ENCODE measurements at places on chromosomes 3 and 15.

DNA sequence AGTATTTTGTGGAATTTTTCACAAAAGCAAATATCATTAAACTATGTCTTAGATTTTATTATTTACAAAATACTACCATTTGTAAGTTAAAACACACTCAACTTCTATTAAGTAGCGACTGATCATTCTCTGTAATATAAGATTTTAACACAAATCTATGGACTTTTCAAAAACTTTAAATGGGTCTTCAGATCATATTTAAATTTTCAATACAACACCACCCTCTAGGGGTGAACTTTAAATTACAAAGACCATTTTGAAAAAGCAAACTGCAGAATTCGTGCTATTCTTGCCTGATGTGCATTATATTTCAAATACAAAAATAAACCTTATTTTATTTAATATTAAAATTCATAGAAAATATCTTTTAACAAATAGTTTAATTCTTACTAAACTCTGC, 8.2 kb upstream of the VGLL4 start:
- DNase-seq = no peak

- DNase-seq = no peak
Measured at GRCh38 chr3:133855002-133855370, 40.7 kb downstream of the RAB6B start.

DNA sequence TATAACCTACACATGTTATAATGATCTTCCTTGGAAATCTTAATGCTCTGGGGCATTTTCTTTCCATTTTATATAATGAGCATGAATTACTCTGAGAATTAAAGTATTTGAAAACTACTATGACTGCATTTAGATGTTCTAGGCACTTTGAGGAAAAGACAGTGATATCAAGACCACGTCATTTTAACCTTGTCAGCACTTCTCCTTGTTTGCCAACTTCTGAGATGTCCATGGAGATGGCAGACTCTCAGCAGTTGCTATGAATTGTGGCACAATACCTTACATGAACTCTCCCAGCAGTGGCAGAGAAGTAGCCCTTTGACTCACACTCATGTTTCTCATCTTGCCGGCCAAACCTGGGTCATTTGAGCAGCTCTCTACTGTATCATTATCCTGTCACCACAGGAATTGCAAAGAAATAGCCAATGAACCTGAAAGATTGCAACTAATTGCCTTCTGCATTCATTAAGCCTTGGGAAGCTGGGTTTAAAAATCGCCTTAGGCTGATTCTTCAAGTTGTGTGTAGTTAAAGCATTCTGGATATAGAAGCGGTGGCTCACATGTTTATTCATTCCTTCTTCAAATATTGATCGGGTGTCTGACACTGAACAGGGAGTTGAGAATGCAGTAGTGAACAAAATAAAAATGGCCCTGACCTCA, 272.2 kb upstream of the CFAP20DC start:
- no peak for DNase-seq

GRCh38 chr3:30438126-30438525, 168.3 kb upstream of the TGFBR2 start:
- no peak for DNase-seq

DNA sequence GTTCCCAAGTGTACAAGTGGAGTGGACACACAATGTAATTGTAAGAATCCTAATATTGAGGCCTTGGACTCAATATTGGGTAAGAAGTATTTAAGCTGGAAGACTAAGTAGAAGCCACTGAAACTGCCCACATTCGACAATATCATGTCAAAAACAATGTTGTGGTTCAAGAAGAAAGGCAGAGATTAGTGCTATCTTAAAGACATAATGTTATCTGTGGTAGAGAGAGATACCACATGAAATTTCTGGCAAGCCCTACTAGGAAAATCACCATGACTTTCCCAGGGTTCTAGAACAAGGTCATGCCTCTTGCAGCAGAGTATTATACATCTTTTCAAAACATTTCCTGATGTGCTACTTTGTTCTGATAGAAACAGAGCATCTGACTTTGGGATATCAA, 192.6 kb downstream of the RAP2B start:
- no peak for DNase-seq

- no peak for DNase-seq
Measured at GRCh38 chr3:52682016-52682415, 3.7 kb downstream of the PBRM1 start.

DNA sequence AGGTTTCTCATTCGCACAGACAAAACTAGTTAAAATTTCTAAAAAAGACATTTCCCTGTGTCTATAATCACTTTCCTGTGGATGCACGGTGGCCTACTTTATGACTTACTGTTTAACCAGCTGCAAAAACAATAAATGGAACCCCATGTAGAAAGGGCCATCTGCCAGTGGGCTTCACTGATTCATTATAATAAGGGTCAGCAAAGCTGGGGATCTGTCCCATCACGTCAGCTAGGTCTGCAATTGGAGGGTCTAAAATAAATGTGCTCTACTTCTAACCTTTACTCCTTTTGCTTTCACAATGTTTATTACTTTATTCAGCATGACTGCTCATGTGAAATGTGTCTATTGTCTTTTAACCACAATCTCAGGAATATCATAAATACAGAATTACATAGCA, 43.1 kb upstream of the NMD3 start:
- no peak for DNase-seq

- no peak for DNase-seq
Measured at GRCh38 chr15:69338535-69339213, 40.0 kb downstream of the PAQR5 start.

DNA sequence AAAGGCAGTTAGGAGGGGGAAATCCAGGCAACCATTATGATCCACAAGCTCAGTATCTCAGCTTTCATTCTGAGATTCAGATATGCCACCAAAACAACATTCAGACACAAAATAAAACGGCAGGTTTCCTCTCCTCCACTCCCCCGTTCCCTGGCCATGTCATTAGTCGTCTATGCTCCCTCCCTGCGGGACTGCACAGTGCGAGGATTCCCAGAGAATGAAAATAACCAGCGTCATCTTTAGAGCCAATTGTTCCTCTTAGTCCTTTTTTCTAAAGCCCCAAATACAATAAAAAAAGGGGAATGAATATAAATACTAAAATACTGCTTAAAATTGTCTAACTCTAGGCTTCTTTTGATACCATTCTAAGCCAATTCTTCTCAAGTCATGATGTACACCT, 7.8 kb upstream of the SLCO3A1 start:
- no peak for DNase-seq

DNA sequence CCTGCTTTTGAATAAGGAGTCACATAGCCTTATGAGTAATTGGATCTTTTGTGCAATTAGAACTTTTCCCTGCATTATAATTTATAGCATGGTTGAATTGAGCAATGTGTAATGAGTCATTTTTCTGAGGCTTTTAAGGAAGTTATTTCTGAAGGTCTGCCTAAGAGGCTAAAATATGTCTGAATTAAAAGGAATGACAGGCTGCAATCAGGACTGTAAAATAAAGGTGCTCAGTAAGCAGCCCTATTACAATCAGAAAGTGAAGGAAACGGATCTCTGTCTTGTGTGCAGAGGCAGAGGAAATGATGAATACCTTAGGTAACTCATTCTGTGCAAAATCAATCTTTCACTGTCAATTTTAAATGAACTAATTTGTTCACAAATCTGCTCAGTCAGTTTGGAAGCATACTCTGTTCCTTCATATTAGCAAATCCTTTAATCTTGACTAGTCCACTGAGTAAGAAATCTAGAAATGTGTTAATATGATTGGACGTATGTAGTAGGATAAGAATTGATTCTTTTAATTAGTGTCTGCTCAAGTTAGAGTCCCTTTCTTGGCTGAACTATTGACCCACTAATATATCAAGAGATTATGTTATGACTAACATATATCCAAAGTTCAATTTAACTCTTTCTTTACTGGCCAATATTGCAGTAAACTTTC, 290.1 kb downstream of the ZIC1 start:
- no peak for DNase-seq

DNA sequence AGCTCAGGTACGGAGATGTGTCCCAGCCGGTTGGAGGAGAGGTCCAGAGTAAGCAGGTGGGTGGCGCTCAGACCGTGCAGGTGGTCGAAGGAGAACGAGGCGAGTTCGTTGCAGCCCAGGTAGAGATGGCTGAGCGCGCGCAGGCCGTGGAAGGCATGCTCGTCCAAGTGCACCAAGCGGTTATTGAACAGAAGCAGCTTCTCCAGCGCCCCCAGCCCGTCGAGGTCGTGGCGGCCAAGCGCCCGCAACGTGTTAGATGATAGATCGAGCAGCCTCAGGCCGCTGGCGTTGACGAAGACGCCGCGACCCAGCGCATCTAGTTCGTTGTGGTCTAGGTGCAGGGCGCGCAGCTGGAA, 648 bp downstream of the AMIGO3 start:
- no peak for DNase-seq

DNA sequence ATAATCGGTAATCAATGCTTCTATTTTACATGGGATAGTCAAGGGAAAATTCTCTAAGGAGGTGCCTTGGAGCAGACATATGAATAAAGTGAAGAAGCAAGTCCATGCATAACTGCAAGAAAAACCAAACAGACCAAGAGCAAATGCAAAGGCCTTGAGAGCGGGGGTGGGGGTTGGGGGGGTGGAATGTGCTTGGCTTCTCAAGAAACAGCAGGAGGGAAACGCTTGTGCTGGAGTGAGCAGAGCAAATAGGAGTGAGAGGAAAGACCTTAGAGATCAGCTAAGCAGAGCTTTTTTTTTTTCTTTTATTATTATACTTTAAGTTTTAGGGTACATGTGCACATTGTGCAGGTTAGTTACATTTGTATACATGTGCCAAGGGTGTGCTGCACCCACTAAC, 260.8 kb downstream of the ARPP21 start:
- no peak for DNase-seq
